ENCODE measurements at places on chromosomes 12 and 14.

GRCh38 chr12:114529966-114530365 is 124.0 kb upstream of the TBX5 start:
- no peak for DNase-seq

DNA sequence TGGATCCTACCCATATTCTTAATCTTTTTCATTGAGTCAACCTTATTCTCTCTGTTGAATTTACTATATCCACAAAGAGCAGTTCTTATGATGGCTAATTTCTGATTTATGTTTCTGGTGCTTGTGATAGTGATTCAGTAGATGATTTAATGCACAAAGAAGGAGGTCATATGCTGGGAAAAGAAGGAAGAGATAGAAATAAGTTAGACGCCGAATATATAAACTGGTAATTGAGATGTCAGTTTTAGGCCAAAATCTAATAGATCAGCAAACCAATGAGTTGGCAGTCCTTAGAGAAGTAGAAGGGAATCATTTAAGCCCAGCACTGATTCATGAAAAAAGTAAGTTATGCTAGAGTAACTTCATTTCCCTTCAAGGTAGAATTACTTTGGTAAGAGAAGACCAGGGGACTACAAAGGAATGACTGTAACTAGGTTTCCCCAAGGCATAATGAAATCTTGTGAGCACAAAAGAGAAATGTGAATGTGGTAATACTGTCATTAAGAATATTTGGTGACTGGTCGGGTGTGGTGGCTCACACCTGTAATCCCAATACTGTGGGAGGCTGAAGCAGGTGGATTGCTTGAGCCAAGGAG is 132.4 kb downstream of the TGFB3 start:
- DNase-seq: no peak

DNA sequence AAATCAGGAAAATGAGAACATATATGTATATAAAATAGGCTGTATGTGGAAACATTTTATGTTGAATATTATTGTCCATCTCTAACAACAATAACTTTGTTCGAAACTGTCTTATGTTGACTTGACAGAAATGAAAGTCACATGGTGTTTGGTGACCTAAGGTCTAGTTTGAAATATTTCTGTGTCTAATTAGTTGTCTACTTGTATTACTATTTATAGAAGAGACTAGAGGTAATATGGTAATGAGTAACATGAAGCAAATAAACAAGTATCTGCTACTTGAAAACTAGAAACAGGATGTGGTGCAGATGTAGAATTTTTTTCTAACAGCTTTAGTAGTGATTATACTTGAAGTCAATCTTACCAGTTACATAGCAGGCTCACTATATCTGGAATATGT is 3.9 kb downstream of the GPHN start:
- no peak for DNase-seq

- DNase-seq: no peak
Observed at GRCh38 chr12:6052940-6053329, 71.5 kb downstream of the VWF start.

DNA sequence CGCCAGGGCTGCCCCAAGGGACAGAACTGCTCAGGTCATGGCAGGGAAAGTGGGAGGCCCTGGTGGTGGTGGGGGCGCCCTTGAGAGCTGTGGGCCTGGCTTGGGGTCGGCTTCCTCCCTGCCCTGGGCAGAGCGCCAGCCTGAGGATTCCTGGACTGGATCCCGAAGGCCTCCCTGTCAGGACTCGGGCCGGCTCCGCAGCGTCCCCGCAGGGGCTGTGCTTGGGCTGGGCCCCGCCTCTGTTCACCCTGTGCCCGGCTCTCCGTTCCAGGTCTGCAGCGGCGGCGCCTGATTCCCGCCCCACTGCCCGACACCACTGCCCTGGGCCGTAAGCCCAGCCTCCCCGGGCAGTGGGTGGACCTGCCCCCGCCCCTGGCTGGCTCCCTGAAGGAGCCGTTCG is 39.9 kb downstream of the KIF26A start:
- DNase-seq: no peak

DNA sequence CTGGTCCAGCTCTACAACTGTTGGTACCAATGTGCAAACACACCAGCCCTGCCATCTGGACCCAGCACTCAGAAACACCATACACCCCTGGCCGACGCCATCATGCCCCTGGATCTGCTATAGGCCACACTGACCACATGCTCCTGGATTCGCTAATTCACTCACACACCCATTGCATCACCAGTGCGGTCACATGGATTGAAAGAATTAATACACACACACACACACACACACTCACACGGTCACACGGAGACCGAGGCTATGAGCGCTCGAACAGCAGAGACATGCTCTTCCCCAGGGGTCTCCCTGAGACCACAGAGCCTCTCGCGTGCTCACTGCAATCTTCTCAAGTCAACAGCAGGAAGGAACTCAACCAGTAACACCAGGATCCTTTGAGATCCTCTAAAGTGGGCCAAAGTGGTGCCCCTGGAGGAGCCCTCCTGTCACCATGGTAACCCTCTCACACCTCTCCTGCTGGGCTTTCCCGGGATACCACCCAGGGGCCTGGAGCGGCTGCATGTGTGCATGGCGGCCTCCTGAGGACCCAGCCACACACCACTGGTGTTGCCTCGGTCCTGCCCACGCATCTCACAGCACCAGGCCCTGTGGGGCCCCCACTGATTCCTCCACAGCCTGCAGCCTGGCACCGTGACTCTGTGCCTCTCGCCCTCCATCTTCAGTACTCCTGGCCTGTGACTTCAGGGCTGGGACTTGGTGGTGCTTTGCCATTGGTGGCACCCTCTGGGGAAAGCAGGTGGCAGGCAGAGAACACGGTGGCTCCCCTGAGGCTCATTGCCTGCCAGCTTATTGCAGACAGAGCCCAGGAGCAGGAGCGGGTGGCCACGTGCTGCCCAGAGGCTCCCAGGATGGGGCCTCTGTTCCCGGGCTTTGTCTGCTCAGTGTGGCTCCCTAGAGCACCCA is 15.1 kb downstream of the LRTM2 start:
- no peak for DNase-seq

GRCh38 chr14:71141701-71142374 is 234.6 kb downstream of the PCNX1 start:
- DNase-seq: no peak

DNA sequence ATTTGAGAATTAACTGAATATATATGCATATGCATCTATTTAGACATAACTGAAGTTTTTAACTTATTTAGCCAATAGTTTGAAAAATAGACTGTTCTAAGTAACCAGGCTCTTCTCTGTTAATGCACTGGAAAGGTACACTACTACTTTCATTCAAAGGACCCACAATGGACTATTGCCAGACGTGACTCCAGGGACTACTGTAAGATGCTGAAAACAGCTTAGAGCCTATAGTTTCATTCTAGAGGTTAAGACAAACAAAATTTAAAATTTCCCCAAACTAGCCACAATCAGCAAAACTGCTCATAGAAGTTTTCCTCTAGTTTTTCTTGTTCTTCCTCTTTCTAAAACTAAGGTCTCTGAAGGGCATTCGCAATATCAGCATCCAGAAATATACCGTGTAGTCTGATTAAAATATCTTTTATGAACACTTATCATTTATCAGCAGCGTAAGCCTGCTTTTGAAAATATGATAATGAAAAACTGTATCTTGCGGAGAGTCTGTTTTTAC is 10.4 kb downstream of the APPL2 start:
- DNase-seq: no peak

DNA sequence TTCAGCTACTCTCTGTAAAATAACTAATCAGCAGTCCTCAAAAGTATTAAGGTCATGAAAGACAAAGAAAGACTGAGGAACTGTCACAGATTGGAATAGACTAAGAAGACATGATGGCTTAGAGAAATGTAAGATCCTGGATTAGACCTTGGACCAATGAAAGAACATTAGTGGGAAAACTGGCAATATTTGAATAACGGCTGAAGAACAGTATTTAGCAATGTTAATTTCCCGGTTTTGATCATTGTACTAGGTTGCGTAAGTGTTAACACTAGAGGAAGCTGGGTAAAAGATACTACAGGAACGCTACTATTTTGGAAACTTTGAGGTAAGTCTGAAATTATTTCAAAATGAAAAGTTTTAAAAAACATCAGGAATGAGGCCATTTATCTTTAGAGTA is 98.8 kb upstream of the RESF1 start:
- DNase-seq: no peak

DNA sequence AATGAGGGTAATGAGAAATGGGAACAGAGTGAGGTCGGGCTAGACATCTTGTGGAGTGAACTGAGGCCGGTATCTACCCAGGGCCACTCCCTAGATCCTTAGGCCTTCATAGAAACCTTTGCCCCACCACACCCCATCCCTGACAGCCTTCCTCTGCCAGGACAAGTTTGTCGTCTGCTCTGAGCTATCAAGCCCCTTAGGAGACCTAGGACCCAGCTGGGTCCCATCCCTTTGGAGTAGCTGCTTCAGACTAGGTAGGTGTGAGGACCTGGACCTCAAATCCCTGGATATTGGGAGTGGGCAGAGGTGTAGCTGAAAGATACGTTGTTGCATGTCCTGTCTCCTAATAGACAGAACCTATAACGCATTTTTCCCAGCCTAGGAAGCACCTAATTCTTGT is at the start of gene TMEM253:
Gene TMEM253, plus strand, starts transcription at position 136 of the 400 bp plus-strand sequence. CDS start 278 bp downstream, outside the sequence.
- no peak for DNase-seq

DNA sequence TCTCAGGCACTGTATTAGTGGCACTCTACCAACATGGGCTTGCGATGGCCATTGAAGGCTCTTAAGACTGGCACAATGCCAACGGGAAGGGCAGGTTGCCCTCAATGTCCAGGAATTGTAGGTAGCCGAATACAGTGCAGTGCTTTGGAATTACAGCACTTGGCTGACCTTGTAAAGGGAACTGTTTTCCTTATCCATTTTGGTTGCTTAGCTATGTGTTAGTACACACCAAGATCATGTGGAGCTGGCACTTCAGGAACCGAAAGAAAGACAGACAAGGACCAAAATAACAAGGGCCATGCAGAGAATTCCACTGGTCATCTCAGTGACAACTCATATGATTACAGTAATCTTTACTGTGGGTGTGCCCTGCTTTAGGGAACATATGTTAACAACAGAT is 72.7 kb downstream of the DYRK2 start:
- DNase-seq: no peak

GRCh38 chr12:78455991-78456390 is 408.6 kb upstream of the SYT1 start:
- no peak for DNase-seq

DNA sequence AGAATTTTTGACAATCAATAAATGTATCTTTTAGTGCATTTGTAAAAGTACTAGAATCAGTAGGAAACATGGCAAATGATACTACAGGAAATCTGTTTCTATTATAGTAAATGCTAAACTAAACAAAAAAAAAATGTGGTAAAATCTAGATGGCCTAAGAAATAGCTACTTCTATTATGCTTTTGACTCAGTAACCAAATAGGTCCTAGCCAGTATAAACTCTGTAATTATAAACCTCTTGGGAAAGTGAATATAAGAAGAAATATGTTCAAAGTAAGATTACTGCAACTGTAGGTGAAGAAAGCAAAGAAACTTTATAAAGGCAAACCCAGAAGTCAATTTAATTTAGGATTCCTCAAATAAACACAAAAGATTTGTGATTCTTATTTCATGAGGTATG is 581.2 kb downstream of the LRFN5 start:
- no peak for DNase-seq

GRCh38 chr14:26394150-26394810 is 203.6 kb downstream of the NOVA1 start:
- no peak for DNase-seq

DNA sequence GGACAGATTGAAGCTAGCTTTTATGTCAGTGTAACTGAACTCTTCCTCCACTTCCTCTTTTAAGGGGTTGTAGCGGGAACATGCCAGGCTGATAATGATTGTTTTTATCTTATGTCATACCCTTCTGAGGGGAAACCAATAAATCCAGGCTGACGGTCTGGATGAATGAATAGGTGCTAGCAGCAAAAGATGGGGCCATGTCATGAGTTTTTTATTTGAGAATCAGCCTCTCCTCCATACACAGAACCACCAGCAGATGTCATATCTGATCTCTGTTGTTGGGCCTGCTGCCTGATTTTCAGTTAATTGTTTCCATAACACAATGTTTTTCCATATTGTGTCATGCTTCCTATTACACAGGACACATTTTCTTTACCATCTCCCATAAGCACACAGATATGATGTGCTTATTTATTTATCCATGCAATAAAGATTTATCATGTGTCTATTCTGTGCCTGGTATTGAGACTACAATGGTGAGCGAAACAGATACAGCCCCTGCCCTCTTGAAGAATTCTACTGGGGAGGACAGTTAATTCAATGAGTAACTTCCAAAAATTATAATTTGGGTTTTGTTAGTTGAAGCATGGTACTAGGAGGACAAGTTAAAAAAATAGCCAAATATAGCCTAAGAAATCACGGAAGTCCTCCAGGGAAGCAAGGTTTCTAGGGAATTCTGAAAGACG is 33.6 kb upstream of the CRY1 start:
- no peak for DNase-seq

- DNase-seq: no peak
Observed at GRCh38 chr12:45232756-45233372, 17.0 kb downstream of the ANO6 start.

GRCh38 chr14:60933920-60934655 is 46.8 kb downstream of the TRMT5 start:
- DNase-seq: no peak

GRCh38 chr12:91381309-91381804 is 198.7 kb upstream of the DCN start:
- DNase-seq: no peak

GRCh38 chr12:94089891-94090290 is 58.5 kb upstream of the PLXNC1 start:
- no peak for DNase-seq

DNA sequence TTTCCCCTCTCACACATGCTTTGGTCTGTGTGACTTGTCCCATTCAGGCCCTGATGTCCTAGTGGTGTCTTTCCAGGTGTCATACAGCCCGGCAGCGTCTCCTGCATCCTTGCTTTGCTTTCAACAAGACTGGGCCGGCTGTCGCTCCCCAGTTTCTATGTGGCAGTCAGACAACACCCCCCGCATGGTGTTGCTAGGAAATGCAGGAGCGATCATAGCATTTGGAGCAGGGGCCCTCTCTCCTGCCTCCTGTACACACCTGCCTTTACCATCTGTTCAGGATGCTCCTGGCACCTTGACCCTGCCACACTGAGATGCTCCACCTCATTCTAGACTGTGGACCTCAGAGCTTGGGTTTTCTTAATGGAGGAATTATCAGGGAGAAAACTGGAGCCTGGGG is 29.5 kb downstream of the CACNA1C start:
- DNase-seq: no peak

DNA sequence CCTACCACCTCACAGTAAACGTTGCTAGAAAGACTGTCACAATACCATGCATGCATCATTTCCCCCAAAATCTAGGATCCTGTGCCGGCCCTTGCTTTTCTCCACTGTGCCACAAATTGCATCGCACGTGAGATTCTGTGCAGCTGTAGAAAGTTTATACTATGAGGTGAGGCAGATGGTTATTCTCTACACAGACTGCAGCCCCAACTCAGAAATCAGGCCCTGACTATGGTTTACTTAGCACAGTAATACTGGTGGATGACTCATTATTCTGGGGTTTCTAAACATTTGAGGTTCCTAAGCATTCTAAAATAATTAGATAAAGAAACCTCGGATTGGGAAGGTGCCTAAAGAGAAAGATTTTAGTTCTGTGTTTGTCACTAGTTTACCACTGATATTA is 163.8 kb upstream of the CCDC198 start:
- DNase-seq: no peak

- DNase-seq: no peak
Observed at GRCh38 chr14:61109288-61109687, 128.2 kb downstream of the SLC38A6 start.

GRCh38 chr14:50828721-50829488 is 2.1 kb downstream of the NIN start:
- no peak for DNase-seq

Data from activated gamma-delta T cell treated with anti-CD3 and anti-CD28 coated beads, Interleukin-2, amount 50 U/mL, for 16 hours (primary cell).